ENCODE measurements at places on chromosomes 4 and X.

GRCh38 chr4:48296365-48296764 is 26.7 kb upstream of the TEC start:
- DNase-seq, result no peak

GRCh38 chrX:131747173-131747572 is 203.3 kb downstream of the OR13H1 start:
- DNase-seq, result no peak

GRCh38 chr4:86035688-86036087 is 324.2 kb downstream of the MAPK10 start:
- DNase-seq, result no peak

GRCh38 chr4:132180020-132180427 is 969.1 kb upstream of the PCDH10 start:
- no peak for DNase-seq

- no peak for DNase-seq
These were observed 108.9 kb downstream of the USP46 start for GRCh38 chr4:52550186-52550585.

- DNase-seq, result no peak
These were observed 696.4 kb downstream of the DMD start for GRCh38 chrX:32514986-32515385.

- no peak for DNase-seq
These were observed 433.0 kb downstream of the PCDH10 start for GRCh38 chr4:133581996-133582619.

- DNase-seq, result no peak
These were observed 18.7 kb upstream of the ZNF157 start for GRCh38 chrX:47351706-47352105.

DNA sequence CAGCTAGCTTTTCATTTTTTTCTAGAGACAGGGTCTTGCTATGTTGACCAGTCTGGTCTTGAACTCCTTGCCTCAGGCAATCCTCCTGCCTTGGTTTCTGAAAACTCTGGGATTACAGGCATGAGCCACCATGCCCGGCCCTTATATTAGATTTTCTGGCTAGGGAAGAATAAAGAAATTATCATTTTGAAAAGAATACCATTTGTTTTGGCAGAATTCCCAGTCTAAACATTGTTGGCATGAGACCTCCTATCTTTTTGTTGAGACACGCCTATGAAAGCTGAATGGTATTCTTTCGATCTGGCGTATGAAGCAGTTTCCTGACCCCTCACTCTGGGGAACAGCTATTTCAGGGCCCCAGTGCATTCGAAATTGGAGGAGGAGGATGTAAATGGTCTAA is 107.0 kb downstream of the REPS2 start:
- no peak for DNase-seq

GRCh38 chr4:164442180-164442579 is 311.8 kb upstream of the SMIM31 start:
- DNase-seq, result no peak
